ENCODE measurements at places on chromosomes 5 and 9.

DNA sequence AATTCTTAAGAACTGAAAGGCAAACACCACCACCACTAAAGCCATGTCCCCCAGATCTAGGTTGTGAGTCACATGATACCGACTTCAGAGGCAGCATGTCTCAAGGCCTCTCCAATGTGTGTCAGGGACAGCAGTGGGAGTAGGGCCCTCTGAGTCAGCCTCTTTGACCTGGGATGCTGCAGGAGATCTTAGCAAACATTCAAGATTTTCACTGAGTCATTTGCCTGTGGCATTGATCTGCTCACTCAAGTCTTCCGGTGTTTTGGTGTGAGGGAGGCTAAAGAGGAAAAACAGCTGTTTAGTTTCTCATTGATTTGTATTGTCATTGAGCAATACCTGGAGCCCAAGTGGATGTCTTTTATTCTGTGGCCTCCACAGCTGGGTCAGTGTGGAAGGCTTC, 36.1 kb downstream of the TMC1 start:
- DNase-seq = no peak

- no peak for DNase-seq
Observed at GRCh38 chr5:87751824-87752223, 339.1 kb upstream of the CCNH start.

- DNase-seq = no peak
Observed at GRCh38 chr5:5025774-5026408, 114.2 kb upstream of the ADAMTS16 start.

DNA sequence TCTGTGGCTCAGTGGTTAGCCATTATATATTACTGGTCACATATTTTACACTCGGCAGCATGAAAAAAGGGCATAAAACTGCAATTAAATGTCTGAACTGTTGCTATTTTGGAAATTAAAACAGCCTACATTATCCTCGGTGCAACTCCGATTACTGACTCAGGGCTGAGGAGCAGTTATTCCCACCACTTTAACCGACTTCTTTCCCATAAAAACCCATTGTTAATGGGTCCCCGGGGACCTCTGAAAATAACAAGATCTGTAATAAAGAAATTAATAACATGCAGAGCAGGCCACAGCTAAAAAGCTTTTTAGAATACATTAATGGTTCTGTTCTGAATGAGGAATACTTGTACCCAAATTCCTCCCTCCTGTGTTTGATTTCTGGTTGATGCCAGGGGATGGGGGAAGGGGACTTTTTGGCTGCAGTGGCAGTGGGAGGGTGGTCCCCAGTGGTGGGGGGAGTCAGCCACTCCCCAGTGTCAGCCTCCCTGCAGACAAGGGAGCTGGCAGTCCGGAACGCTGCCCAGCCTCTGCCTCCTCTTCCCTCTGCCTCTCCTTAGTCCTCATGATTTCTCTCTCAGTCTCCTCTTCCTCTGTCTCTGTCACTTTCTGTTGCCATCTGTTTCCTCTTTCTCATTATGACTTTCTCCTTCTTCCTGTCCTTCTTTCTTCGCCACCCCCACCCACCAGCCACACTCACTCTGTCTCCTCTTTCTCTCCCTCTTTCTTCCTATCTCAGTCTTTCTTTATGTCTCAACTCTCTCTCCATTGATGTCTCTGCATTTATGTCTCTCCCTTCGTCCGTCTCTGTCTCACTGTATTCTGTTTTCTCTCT, 59.0 kb upstream of the ZBTB43 start:
- no peak for DNase-seq

DNA sequence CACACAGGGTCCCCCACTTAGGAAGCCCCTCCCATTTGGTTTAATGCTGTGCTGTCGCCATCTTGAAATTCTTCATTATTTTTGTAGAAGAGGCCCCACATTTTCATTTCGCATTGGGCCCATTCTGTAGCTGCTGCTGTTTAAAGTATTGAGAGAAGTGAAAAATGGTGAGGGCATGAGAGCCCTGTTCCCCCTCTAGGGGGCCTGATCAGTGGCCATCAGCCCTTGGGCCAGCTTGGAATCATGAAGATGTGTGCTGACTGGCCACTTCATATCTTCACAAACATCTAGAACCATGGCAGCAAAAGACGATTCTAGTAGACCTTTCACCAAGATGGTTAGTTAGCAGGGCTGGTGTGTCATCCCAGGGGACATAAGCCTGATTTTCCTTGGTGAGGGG, 3.3 kb downstream of the TMEM268 start:
- no peak for DNase-seq

GRCh38 chr5:82799361-82800077, 277.7 kb downstream of the TMEM167A start:
- no peak for DNase-seq
